ENCODE measurements at places on chromosomes 6 and 20.

- no peak for DNase-seq
Observed at GRCh38 chr6:40674170-40674569, 87.0 kb upstream of the LRFN2 start.

GRCh38 chr6:491233-491632, 99.7 kb downstream of the IRF4 start:
- no peak for DNase-seq

- DNase-seq, result peak; percentile 81
Observed at GRCh38 chr6:127266178-127266891, at the start of gene RNF146. TSS of gene RNF146 (plus strand) at chr6:127266864. CDS start at chr6:127280339, 13,475 bp downstream.

GRCh38 chr6:64250126-64250525, 614.5 kb downstream of the PHF3 start:
- peak; percentile 67 for DNase-seq

GRCh38 chr6:159892053-159892452, 1.3 kb downstream of the MAS1 start:
- no peak for DNase-seq

GRCh38 chr6:110784610-110784979, 30.7 kb downstream of the CDK19 start:
- DNase-seq, result no peak

DNA sequence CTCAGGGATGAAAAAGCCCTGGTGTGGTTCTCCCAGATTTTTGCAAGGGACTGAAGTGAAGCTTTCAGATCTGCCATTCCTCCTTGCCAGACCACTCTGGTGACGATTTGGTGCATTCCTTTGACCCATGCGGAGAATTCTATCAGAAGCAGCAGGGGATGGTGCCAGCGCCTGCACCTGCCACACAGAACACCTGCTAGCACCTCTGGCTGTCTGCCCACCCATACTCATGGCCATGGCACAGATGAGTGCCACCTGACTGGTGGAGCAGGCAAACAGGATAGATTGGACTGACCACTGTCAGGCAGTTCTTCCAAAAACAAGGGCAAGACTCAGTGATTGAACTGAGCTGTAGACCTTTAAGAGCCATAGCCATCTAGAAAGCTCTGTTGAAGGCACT, 107.1 kb downstream of the CDYL start:
- DNase-seq, result no peak
